Natural killer cell treated with Interleukin-12 subunit alpha and Interleukin-12 subunit beta and Interleukin-15 and Interleukin-18, amount 100 ng/mL, for 72 hours (primary cell): ENCODE measurements at places on chromosomes 5 and 9.
A peak's percentile ranks its signal among the peaks of the same experiment; 100 is the strongest.

- DNase-seq: no peak
- H3K4me1 ChIP-seq: no peaks in the 10 kb centered on the region
- H3K27ac ChIP-seq: no peak overlapping the region
- no peak overlapping the region for H3K4me3 ChIP-seq
Measured at GRCh38 chr9:91818225-91818585, 131.8 kb downstream of the ROR2 start.

DNA sequence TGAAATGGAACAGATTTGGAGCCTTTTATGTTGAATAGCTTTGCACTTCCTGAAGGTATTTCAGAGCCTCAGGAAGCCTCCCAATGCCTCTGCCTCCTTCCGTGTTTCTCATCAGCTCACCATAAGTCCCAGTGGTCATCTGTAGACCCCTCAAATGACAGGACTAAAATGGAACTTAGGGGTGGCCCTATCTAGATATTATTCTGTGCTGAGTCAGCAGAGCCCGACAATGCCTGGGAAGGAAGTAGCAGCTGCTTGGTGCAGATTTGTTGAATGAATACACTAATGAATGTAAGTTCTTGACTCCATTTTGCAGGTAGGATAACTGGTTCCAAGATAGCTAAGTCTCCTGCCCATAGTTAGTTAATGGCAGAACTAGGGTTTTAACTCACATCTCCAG lies 97.7 kb downstream of the ASTN2 start:
- no peaks in the 10 kb centered on the region for H3K27me3 ChIP-seq
- H3K4me1 ChIP-seq: no peaks in the 10 kb centered on the region
- no peaks in the 10 kb centered on the region for H3K36me3 ChIP-seq
- no peak overlapping the region for H3K4me3 ChIP-seq
- H3K27ac ChIP-seq: no peak overlapping the region

DNA sequence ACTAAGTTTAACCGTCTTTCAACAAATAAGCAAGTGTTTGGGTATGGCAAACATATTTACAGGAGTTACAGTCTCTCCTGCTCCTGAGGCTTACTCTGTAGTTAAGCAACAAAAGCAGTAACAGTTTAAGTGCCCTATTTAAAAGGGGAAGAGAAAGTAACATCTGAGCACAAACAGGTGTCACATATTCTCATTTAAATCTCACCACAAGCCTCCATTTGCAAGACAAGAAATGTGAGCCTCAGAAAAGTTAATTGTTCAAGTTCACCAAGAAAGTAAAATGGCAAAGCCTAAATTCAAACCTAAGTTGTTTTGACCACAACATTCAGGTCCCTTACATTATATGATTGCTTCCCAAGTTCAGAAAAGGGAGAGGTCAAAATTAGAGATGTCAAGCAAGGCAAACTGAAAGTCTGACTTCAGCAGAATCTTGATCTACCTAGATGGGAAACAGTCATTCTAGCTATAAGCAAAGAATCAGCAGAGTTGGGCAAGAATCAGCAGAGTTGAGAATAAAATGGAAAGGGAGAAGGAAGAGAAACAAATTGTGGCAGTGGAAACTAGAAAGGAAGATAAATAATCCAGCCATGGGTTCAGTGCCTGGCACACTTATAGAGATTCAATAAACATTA lies 93.4 kb downstream of the STRBP start:
- H3K27me3 ChIP-seq: no peaks in the 10 kb centered on the region
- no peak overlapping the region for H3K4me3 ChIP-seq
- no peaks in the 10 kb centered on the region for H3K36me3 ChIP-seq

- H3K36me3 ChIP-seq: no peaks in the 10 kb centered on the region
- H3K27ac ChIP-seq: no peak overlapping the region
- H3K4me1 ChIP-seq: no peaks in the 10 kb centered on the region
- H3K27me3 ChIP-seq: peaks cover 22% of the 10 kb centered on the region
- no peak overlapping the region for H3K4me3 ChIP-seq
- DNase-seq: no peak
Measured at GRCh38 chr5:116062352-116062751, 22.5 kb upstream of the COMMD10 start.

- no peak overlapping the region for H3K27ac ChIP-seq
- H3K4me1 ChIP-seq: no peaks in the 10 kb centered on the region
Measured at GRCh38 chr5:126464959-126465358, 41.8 kb downstream of the GRAMD2B start.

DNA sequence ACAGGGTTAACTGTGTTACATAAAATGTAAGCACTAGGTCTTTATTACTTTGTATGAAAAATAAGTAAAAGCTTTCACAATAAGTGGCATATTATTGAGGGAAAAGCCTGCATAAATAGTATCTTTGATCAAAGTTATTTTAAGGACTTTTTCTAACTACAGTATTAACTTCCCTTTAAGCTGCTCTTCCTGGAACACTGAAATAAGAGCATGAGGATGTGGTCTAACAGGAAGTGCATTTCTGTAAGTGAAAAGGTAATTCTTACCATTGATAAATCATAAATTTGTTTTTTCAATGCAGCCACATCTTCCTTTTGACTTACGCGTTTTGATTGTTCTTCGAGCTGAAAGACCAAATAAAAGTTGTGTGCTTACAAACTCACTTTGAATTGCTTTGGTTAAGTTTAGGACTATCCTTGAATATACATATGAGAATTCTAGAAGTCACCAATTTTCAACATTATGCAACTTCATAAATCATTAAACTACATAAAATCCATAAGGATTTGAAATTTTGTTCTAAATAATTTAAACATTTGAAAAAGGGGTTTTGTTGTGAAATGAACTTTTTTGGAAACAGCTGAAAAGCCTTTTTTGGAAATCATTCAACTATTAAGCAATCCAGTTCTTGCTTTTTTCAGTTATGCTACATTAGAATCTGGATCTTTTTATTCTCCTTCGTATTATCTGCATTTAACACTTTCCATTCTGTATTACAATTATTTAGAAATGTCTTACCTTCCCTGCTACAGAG lies 50.6 kb downstream of the RASEF start:
- H3K27me3 ChIP-seq: peaks cover 15% of the 10 kb centered on the region
- DNase-seq: no peak
- no peaks in the 10 kb centered on the region for H3K4me1 ChIP-seq
- H3K27ac ChIP-seq: no peak overlapping the region

- H3K4me1 ChIP-seq: peaks cover 38% of the 10 kb centered on the region
- no peak for DNase-seq
- H3K27ac ChIP-seq: no peak overlapping the region
- H3K4me3 ChIP-seq: no peak overlapping the region
Measured at GRCh38 chr5:142736247-142736632, 33.9 kb upstream of the ARHGAP26 start.

- H3K36me3 ChIP-seq: no peaks in the 10 kb centered on the region
- DNase-seq: no peak
- H3K4me1 ChIP-seq: peaks cover 14% of the 10 kb centered on the region
- no peak overlapping the region for H3K27ac ChIP-seq
Measured at GRCh38 chr9:77892955-77893514, 138.6 kb downstream of the GNAQ start.

DNA sequence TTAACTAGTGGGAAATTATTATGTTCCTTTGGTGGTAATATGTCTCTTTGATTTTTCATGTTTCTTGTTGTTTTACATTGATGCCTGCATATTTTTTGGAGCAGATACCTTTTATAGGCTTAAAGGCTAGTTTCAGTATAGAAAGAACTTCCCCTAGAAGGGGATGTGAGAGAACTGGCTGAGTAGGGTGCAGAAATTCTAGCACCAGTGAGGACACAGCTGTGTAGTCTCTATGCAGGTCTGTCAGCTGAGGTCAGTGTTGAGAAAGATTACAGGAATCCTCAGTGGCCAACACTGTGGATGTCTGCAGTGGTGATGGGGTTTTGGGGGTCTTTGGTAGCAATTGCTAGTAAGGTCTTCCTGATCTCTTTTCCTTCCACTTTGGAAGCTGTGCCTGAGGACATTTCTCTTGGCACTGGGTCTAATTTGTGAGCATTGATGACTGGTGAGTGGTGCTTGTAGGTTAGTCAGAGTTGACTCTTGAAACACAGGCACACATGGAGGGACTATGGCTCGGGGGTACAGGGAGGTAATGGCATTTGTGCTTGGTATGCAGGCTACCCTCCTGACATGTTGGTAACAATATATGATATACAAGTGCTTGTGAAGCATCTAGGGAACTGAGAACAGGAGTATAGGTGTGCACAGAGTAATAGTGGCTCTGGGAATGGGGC lies 221.4 kb downstream of the SPATA31D1 start:
- H3K36me3 ChIP-seq: peaks cover 7% of the 10 kb centered on the region
- DNase-seq: no peak
- H3K4me3 ChIP-seq: no peak overlapping the region
- H3K27me3 ChIP-seq: no peaks in the 10 kb centered on the region
- no peaks in the 10 kb centered on the region for H3K4me1 ChIP-seq

DNA sequence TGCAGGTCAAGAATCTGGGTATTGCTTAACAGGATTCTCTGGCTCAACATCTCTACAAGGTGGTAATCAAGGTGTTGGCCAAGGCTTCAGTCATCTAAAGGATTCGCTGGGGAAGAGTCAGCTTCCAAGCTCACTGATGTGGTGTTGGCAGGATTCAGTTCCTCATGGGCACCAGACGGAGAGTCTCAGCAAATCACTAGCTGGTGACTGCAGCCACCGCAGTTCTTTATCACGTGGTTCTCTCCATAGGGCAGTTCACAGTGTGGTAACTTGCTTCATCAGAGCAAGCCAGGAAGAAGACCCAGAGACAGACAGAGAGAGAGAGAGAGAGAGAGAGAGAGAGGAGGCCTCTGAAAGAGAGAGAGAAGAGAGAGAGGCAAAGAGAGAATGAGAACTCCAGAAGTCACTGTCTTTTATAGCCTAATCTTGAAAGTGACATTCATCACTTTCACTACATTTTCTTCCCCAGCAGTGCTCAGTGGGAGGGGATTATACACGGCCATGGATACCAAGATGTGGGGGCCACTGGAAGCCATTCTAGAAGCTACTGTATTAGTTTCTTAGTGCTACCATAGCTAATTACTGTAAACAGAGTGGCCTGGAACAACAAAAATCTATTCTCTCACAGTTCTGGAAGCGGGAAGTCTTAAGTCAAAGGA lies 109.2 kb upstream of the SMIM23 start:
- H3K27ac ChIP-seq: no peak overlapping the region
- no peaks in the 10 kb centered on the region for H3K4me1 ChIP-seq
- no peak for DNase-seq
- H3K4me3 ChIP-seq: no peak overlapping the region
- no peaks in the 10 kb centered on the region for H3K36me3 ChIP-seq

DNA sequence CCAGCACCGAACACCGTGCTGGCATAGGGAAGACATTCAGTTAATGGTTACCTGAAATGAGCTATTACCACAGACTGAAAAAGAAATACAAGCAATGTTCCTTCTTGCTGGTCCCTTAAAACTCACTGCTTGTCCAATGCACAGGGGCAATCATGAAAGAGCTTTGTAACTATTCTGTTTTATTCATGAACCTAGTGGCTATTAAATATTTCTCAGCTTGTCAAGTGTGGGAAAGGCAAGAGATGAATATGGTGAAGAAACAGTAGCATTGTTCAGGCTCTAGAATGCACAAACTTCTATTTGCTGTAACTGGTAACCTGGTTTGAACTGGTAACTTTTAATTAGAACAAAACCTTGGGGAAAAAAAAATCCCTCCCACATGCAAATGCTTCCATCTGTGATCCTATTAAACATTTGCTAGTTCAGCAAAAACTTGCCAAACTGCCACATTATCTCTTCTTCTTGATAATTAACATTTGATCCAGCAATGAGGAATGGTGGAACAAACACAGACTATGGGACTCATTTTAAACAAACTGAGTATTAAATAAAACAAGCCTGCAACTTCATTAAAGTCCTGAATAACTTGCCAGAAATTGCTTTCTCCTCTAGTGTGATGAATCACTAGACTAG lies 36.1 kb downstream of the YIPF5 start:
- H3K27ac ChIP-seq: no peak overlapping the region
- no peak overlapping the region for H3K4me3 ChIP-seq
- peaks cover 28% of the 10 kb centered on the region for H3K27me3 ChIP-seq
- DNase-seq: no peak

- peaks cover 6% of the 10 kb centered on the region for H3K36me3 ChIP-seq
- peaks cover 21% of the 10 kb centered on the region for H3K27me3 ChIP-seq
- H3K27ac ChIP-seq: peak overlapping the region; percentile 18
- H3K4me1 ChIP-seq: peaks cover 20% of the 10 kb centered on the region
Measured at GRCh38 chr9:89579741-89580385, 24.9 kb upstream of the GADD45G start.

GRCh38 chr5:180831139-180832093 lies 28.8 kb upstream of the MGAT1 start:
- H3K4me3 ChIP-seq: peak overlapping the region; percentile 99
- peaks cover 10% of the 10 kb centered on the region for H3K36me3 ChIP-seq
- H3K27ac ChIP-seq: peak overlapping the region; percentile 97
- peak; percentile 89 for DNase-seq

GRCh38 chr5:1754531-1755220 lies 45.0 kb downstream of the MRPL36 start:
- DNase-seq: no peak
- no peaks in the 10 kb centered on the region for H3K27me3 ChIP-seq
- H3K36me3 ChIP-seq: no peaks in the 10 kb centered on the region
- no peak overlapping the region for H3K4me3 ChIP-seq
- no peak overlapping the region for H3K27ac ChIP-seq

- no peak for DNase-seq
- H3K4me3 ChIP-seq: no peak overlapping the region
- H3K36me3 ChIP-seq: peaks cover 5% of the 10 kb centered on the region
- no peak overlapping the region for H3K27ac ChIP-seq
- H3K27me3 ChIP-seq: no peaks in the 10 kb centered on the region
Measured at GRCh38 chr5:56861893-56862485, 46.6 kb downstream of the MAP3K1 start.

- H3K4me3 ChIP-seq: no peak overlapping the region
- H3K36me3 ChIP-seq: peaks cover 19% of the 10 kb centered on the region
- H3K4me1 ChIP-seq: no peaks in the 10 kb centered on the region
- no peaks in the 10 kb centered on the region for H3K27me3 ChIP-seq
- no peak overlapping the region for H3K27ac ChIP-seq
Measured at GRCh38 chr5:24732184-24732583, 87.4 kb upstream of the CDH10 start.

DNA sequence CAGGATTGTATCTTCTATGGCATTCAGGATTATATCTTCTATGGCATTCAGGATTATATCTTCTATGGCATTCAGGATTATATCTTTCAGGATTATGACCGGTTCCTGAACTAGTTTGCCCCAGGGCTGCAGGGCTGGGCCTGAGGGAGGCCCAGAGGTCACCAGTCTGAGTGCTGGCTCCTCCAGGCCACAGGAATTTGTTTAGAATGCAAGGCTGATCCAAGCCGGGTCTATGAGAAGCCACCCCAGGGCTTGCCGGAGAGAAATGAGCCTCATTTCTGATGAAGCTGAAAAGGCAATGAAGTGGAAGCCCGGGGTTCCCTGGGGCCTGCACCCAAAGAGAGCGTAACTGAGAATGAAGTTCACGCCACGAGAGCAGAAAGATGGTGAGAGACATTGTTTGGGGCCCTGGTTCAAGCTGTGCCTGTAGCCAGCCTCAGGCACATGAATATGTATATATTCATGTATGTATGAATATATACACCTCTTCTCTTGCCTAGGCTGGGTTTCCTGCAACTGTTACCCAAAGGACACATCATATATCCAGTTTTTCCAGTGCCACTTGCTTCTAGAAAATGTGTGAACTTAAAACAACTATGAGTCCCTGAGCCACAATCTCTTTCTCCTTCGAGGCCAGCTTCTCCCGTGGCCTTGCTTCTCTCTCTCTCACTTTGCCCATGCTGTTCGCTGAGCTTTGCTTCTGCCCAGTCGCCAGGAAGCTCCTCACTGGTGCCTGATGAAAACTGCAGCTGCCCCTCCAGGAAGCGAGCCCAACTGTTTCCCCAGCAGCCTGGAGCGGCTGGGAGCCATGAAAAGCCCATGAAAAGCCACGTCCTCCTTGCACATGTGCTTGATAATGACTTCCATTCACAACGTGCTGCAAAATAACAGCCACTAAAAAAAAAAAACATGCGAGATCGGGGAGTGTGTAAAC lies 62.3 kb downstream of the GTF3C4 start:
- H3K36me3 ChIP-seq: no peaks in the 10 kb centered on the region
- H3K27me3 ChIP-seq: peaks cover 15% of the 10 kb centered on the region
